ENCODE measurements at places on chromosomes 5 and 9. TPM values are rescaled to one million over a fixed set of nuclear protein-coding genes. Genes with fewer than 3 reads are reported as not detected.

DNA sequence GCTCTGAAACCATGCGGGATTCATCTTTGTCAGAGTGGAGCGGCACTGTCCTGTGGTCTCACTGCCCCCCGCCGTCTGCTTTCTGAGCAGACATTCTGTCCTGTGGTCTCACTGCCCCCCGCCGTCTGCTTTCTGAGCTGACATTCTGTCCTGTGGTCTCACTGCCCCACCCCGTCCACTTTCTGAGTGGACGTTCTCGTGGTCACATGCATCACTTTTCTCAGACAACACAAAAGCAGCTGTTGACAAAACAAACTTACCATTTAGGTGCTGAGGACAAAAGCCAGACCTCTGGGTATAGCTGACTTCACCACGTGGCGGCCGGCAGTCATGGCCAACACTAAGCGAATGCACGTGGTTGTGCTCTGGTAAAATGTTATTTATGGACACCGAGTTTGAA lies 2.8 kb downstream of the LRRC14B start:
- no peak for DNase-seq

DNA sequence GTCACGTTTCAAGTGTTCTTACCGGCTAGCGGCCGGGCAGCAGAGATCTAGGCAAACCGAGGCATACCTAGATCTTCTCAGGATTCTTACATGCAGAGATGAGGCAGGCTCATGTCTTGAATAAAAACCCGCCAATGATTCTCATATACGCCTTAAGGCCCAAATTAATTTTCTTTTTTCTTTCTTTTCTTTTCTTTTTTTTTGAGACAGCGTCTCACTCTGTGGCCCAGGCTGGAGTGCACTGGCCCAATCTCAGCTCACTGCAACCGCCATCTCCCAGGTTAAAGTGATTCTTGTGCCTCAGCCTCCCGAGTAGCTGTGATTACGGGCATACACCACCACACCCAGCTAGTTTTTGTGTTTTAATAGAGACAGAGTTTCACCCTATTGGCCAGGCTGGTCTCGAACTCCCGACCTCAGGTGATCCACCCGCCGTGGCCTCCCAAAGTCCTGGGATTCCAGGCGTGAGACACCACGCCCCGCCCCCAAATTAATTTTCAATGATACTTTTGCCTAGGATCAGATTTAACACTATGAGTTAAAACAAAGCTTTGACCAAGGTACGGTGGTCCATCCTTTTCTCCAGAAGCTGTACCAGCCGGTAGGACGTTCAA lies 1.5 kb downstream of the C9orf40 start:
- DNase-seq: no peak

DNA sequence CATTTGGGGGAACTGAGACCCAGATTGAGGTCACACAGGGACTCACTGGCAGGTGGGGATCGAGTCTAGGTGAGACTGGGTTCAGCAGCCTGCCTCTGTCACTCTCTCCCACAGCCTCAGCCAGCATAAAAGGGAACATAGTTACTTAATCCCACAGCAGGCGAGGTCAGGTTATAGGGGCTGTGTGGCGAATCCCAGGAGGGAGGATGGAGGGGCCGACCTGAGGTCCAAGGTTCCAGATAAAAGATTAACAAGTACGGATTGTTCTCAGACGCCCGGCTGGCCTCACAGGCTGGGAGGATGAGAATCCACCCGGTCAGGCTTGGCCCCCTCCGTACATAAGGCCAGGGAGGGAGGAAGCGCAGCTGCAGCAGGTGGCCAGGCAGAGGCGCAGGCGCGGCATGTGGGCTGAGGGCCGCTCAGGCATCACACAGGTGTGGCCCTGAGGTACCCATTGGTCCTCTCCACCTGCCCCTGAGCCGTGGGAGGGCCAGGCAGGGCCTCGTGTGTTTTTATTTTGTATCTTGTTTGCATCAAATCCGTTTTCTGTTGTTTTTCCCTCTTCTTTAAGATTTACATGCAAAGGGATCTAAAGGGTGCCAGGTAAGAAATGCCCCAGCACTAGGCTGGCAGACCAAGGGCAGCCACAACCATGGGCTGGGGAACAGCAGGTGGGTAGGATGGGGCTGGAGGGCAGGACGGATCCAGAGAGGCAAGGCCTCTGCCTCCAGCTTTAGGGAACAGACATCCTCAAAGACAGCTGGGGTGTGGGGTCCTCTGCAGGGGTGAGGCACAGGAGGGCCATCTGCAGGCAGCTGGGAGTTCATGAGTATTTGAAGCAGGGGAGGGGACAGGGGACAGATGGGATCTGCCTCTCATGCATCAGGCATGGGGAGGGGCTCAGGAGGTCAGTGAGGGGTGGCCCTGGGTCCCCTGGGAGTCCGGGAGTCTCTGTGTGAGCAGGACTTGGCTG lies 3.6 kb downstream of the SUSD3 start:
- DNase-seq: peak; percentile 1

DNA sequence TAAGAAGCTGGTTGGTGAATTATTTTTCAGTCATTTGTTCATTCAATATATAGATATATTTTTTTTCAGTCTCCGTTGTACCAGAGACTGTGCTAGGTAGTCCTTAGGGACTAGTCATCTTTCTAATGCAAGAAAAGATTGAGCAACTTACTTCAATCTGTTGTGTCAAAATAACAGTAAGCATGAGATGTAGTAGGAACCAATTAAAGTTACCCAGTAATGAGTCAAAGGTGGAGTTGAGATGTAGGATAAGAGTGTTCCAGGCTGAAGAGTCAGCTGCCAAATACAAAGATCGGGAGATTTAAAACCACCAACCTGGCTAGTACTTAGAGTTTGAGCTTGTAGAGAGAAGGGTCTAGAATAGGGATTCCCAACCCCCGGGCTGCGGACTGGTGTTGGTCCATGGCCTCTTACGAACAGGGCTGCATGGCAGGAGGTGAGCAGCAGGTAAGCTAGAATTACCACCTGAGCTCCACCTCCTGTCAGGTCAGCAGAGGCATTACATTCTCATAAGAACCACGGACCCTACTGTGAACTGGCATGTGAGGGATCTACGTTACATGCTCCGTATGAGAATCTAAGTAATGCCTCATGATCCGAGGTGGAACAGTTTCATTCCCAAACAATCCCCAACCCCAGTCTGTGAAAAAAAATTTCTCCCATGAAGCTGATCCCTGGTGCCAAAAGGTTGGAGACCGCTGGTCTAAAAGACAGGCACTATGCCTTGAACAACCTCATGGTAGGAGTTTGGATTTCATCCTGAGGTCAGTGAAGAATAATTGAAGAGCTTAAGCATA lies 1241.5 kb upstream of the WWC1 start:
- DNase-seq: no peak

- no peak for DNase-seq
Measured at GRCh38 chr5:149273237-149273636, 1.6 kb downstream of the AFAP1L1 start.

DNA sequence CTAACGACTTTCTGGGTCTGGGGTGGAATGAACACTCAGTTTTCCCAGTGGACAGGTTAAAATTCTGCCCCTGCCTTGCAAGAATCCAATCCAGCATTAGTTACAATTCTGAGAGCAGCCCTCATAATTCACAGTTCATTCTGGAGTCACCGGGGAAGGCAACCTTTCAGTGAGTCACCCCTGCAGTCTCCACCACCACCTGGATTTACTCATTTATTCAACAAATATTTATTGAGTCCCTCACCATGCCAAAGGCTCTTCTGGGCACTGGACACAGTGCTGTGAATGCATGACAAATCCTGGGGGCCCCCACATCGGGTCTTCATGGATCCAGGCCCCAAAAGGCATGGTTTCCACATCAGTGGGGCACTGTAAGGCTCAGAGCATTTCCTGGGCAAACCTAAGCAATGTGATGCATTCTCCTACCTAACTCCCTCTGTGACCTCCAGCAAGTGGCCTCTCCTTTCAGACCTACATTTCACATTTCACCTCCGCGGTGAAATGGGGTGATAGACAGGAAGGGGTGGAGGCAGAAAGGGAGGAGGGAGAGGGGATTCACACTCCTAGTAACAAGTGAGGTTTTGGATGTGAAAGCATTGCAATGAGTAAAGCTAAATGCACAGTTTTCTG lies 6.4 kb upstream of the MSX2 start:
- no peak for DNase-seq

- no peak for DNase-seq
Measured at GRCh38 chr5:4189317-4189716, 593.7 kb downstream of the IRX1 start.

GRCh38 chr9:37339923-37340322 lies 82.6 kb upstream of the GRHPR start:
- no peak for DNase-seq

- DNase-seq: no peak
Measured at GRCh38 chr9:36834736-36835135, 199.3 kb downstream of the PAX5 start.

DNA sequence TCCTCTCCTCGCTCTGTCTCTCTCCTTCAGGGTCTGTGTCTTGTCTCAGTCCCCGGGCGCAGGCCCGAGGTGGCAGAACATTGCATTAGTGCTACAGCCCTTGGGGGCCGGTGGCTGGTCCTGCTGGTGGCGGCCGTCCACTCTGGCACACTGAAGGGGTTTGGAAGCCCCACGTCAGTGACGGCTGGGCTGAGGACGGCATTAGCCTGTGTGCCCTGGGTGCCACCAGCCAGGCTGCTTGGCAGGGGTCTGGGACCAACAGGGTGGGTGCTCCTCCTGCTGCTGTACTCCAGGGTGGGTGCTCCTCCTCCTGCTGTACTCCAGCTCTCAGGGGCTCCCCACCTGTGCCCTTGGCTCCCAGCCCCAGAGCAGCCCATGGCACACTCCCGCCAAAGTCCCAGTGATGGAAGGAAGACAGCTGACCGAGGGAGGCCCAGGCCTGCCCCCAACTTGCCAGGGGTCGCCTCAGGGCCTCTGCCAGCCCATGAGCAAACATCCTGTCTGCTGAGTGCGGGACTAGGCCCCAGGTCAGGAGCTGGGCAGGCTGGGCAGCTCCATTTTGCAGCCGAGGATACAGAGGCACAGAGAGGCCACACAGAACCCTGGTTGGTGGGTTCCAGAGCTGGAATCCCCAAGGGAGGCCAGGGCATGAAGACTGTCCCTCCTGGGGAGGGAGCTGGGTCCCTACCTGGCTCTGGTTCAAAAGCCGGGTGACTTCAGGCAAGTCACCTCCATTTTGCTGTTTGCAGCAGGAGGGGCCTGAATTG lies 27.3 kb downstream of the SARDH start:
- no peak for DNase-seq

DNA sequence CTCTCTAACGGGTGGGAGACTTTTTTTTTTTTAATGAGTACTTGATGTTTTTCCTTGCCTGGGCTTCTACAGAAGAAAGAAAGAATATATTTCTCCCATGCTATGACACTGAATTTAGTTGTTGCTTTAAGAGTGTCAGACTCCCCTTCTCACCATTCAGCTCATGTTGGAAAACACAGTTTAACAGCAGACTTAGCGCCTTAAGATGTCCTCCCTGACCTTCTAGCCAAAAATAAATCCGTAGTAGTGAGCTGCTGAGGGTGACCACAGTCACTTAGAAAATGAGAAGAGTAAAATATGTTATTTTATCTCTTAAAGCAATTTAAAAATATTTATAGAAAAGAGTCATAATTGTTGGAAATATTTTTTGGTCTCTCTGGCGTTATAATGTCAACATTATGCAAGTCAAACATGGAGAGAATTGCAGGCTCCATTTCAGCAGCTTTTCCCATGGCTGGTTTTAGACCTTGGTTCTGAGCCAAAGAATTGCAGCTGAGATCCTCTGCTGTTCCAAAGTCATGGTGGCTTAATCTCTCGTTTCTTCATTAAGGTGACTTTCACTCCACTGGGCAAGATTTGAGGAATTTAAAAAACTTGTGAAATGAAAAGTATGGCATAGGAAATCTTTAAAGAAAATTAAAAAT lies 143.5 kb downstream of the GHR start:
- no peak for DNase-seq

- DNase-seq: no peak
Measured at GRCh38 chr9:93654351-93654961, 78.1 kb downstream of the PHF2 start.

- DNase-seq: no peak
Measured at GRCh38 chr5:54794135-54794975, 191.0 kb downstream of the ESM1 start.

DNA sequence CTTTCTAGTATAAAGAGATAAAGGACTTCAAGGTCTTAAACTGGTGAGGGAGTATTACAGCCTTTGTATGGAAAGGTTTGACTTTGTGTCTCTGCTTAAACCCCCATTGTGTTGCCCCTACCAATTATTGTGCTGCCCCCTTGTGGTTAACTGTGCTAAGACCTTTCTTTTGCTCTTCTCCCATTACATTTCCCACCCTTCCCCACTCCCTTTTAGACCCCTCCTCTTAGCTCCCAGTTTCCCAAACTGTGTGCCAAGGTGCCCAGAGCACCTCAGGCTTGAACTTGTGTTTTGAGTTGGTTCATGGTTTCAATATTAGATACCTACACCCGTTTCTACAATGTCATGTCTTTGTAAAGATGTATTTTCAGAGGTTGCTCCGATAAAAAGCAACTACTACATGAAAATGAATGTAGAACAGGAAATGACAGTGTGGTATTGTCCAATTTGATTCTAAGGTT lies 2.9 kb downstream of the JAK2 start:
- DNase-seq: peak; percentile 64

DNA sequence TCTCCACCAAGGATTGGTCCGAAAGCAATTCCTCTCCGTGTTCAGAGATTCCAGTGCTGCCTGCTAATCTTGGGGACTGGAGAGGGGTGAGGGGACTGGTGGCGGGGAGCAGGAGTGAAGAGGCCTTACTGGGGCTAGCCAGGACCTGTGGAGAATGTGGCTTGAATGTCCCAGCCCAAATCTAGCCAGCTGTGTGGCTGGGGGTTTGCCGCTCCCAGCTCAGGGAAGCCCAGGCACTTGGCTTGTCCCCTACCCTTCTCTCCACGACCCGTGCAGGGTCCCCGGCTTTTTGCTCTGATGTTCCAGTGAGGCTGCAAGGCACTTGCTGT lies 2.4 kb downstream of the N4BP3 start:
- DNase-seq: no peak

GRCh38 chr5:125537661-125538060 lies 791.2 kb upstream of the ZNF608 start:
- no peak for DNase-seq

DNA sequence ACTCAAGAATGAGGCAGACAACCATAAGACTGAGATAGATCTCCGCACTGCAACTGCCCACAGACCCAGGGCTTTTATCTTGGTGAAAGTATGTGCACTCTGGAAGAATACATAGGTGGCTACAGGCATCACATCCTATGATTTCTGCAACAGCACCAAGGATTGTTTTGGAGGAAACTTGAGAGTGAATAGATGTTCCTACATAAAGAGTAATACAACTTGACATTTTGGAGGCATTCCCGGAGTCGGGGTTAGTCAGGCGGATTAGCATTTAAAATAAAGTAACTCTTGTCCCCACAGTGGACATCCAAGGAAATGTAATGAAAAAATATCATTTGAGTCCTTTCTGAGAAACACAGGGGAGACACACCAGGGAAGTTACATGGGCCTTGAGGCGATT lies 26.7 kb downstream of the TMEM174 start:
- DNase-seq: no peak

- no peak for DNase-seq
Measured at GRCh38 chr5:93601071-93601801, 18.2 kb downstream of the NR2F1 start.

GRCh38 chr5:162529886-162530285 lies 462.3 kb downstream of the GABRG2 start:
- no peak for DNase-seq

CDC14B gene
- total RNA-seq: 6.3 TPM

MLANA gene
- total RNA-seq: not detected

PPP3R2 gene
- not detected for total RNA-seq

N4BP3 gene
- 5.3 TPM for total RNA-seq

Data from CD8-positive, alpha-beta memory T cell (primary cell).